Ovary (tissue), 10 donors: ENCODE measurements at places on chromosomes 6 and 20. TPM values are rescaled to one million over a fixed set of nuclear protein-coding genes. Genes with fewer than 3 reads are reported as not detected.

Gene SNTA1
- polyA plus RNA-seq = 20.2 TPM

Gene SPDEF
- polyA plus RNA-seq = not detected

Gene TSBP1
- polyA plus RNA-seq = not detected

Gene DHX35
- 11.2 TPM for polyA plus RNA-seq

Gene ZBTB12
- polyA plus RNA-seq = 10.3 TPM

DNA sequence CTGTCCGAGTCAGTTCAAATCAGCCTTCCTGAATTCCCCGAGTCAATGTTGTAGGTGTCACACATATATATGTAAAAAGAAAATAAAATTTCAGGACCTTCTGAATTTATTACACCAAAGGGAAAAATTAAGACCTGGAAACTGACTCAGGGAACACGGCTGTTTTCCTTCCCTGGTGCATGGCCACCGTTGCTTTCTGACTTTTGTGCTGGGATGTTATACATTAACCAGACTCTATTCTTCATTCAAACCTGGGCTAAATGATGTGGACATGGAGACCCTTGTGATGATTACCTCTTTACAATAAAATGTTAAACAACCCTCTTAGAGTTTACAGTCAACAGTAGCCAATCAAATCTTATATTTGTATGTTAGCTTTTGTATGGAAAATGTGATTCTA, 51.4 kb upstream of the PLEKHG1 start:
- DNase-seq = no peak

GRCh38 chr6:158715330-158716311, 65.8 kb downstream of the SYTL3 start:
- no peak for DNase-seq

GRCh38 chr6:6717953-6718352, 129.4 kb downstream of the LY86 start:
- no peak for DNase-seq

GRCh38 chr6:8110725-8111124, 8.4 kb upstream of the EEF1E1 start:
- no peak for DNase-seq

GRCh38 chr6:168181316-168181715, 102.3 kb upstream of the FRMD1 start:
- DNase-seq = no peak

DNA sequence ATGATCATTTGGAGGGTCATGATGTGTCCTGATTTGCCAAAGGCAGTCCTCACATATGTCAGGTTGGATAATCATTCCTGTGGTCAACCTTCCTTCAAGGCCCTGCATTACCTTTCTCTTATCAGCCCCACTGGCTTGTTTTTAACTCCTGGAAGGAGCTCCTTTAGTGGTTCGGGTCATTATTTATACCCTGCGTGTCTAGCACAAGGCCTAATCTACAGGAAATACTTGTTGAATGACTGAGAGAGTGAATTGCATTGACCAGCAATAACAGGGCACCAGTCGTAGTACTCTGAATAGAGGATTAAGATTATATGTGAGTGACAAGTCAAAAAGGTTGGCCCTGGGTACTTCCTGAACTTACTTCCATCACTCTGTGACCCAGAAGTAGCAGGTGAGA, 4.5 kb downstream of the HIVEP2 start:
- no peak for DNase-seq

DNA sequence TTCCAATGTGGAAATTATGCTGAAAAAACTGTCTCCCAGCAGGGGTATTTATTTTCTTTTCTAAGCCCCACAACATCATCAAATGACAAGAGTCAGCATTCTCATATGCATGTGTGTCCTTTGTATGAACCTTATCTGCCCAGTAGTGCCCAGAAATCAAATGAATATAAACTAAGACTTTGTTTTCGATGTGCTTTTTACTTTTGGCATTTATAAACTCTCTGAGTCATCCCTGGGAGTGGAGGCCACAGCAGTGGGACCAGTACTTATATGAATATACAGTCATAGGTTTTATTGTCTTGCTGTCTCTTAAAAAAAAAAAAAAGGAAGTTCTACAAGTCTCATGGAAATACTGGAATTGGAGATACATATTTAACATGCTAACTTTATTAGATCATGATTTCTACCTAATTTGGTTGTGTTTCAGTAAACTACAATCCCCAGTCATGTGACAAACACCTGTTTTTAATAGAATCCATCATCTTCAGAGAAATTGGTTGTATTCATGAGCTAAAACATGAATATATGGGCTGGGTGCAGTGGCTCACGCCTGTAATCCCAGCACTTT, 99.2 kb upstream of the TMEM181 start:
- DNase-seq = no peak
